ENCODE measurements at places on chromosomes 4 and X.

DNA sequence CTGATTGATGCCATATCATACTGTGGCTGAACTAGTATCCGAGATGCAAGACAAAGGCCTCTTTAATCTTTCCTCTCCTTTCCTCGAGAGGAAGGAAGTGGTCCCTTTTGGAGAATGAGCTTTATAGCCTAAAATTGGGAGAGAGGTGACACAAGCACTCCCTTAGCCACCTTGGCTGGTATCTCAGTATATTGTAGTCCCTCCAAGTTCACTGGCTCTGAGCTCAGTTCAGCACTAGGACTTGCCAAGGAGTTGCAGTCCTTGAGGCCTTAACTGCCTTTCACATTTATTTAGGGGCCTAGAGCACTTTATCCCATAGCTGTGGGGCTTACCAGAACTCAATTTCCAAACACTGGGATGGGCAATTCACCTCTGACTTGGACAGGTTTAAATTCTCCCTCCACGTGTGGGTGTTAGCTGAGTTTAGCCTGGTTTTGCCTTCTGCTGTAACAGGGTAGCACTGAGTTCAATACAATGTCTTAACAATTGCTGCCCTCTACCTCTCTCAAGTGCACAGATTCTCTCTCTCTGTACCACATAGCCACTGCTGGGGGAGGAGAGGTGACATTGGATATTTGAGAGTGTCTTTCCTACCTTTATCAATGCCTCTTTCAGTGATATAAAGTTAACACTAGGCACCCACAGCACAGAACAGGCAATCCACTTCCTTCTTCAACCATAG, 216.4 kb downstream of the TECRL start:
- no peak for DNase-seq

DNA sequence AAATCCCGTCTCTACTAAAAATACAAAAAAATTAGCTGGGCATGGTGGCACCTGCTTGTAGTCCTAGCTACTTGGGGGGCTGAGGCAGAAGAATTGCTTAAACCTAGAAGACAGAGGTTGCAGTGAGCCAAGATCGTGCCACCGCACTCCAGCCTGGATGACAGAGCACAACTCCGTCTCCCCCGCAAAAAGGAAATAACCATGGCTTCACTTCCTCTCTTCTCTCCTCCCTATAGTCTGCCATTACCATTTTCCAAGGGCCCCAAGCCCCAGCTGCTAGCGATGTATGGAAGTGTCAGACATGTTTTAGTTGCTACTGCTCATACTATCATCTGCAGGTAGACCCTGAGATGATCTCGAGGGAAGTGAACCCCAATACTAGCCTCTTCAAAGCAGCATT, 177.3 kb upstream of the FAM9B start:
- DNase-seq, result no peak

DNA sequence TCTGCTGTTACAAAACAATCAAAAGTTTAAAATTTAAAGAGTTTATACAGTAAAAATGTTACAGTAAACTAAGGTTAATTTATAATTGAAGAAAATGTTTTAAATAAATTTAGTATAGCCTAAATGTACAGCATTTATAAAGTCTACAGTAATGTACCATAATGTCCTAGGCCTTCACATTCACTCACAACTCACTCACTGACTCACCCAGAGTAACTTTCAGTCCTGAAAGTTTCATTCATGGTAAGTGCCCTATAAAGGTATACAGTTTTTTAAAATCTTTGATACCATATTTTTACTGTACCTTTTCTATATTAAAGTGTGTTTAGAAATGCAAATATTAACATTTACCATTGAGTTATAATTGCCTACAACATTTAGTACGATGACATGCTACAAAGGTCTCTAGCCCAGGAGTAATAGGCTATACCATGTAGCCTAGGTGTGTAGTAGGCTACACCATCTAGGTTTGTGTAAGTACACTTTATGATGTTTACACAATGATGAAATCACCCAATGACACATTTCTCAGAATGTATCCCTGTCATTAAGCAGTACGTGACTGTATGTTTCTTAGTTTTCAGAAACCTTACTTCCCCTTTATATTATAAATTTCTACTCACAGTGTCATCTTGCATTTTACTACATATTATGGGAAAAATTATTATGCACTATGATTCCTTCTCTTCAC, 320.8 kb downstream of the ADAM29 start:
- DNase-seq, result no peak

DNA sequence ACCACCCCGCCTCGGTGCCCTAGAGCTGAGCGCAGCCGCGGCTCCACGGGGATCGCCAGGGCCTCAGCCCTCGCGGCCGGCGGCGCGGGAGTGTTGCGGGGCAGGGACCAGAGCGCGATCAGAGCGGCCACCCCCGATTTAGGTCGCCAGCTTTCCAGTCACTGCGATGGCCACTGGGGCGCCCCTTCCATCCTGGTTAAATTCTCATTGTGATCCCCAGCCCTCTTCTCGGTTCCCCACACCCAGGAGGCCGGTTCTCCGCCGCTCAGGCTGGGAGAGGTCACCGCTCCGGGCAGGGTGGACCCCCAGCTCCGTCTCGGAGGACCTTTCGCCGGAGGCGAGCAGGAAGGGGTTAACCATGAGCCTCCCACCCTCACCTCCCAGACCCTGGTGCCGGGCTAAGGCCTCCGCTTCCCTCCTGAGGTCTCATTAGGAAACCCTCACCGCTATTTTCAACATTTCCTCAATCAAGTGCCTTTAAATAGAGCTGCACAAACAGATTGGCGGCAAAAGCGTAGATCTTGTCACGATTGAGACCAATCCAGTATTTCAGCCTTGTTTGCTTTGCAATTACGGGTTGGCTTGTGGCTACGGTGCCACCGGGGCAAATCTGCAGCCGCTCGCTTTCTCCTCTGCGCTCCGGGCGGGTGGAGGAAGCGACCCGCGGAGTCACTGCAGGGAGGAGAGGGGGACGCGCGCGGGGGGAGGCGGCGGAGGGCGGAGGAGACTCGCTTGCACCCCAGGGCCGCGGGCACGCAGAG, 8.3 kb upstream of the HAND2 start:
- no peak for DNase-seq

- no peak for DNase-seq
Observed at GRCh38 chrX:133781174-133781573, 204.2 kb downstream of the GPC3 start.

DNA sequence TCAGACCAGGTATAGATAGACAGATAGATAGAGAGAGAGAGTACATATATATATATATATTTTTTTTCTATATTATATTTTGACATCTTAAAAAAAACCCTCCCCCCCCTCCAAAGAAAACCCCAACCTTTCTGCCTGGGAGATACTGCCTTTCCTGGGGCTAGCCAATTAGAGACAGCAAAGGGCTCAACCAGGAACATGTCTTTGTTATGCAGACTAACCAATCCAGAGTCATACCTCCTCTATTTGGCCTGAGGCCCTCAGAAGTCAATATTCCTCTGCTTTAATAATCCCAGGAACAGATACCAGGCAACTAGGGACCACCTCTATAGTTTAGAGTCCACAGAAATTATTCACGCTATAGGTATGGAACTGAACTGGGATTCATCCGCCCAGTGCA, 135.6 kb upstream of the MAD2L1 start:
- DNase-seq, result no peak

DNA sequence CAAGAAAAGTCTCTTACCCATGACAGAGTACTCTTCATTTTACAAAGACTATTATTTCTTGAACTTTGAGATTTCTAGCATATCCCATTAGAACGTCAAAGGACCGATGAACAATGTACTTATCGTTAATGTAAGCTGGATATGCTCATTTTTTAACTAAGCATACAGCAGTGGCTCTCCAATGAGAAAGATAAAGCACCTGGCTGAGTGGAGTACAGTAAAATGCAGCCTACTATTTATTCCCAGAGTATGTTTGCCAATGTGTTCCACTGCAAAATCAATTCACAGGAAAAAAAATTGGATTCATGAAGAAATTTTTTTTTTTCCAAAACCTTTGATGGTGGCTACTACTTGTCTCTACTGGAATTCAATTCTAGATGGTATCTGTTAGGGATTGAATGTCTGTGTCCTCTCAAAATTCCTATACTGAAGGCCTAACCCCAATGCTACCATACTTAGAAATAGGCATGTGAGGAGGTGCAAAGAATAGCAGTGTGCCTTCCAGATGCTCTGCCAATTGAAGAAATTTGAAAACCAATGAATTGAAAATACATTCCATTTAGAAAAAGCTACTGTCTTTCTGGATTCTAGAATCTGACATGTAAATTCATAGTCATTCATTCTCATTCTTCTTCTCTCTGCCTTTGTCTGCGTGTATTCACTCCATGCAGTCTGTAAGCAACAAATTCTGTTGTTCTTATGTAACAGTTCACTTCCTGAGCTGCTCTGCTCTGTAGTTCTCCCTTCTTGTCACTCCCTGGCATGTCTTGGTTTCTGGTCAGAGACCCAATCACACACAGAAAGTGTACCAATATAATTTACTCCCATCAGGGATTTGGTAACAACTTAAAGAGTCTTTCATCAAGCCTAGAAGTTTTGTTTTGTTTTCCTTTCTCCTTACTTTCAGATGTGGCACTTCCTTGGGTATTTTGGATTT, 61.4 kb downstream of the PAPSS1 start:
- DNase-seq, result no peak

DNA sequence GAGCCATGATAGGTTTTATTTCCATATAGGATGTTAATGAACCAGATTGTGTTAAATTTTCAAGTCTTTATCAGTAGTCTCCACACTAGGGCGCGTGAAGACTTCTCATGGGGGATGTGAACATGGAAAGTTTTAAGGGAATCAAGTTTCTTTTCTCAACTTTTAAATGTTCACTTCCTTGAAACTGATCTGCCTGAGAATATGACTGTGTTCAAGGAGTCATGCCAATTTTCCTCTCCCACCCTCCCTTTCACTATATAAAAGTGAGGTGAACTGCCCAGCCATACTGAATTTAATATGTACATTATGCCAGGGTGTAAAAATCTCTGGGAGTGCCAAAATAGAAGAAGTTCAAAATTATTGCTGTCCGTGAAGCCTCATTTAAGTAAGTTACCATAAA, 30.4 kb upstream of the HPGDS start:
- DNase-seq, result no peak

DNA sequence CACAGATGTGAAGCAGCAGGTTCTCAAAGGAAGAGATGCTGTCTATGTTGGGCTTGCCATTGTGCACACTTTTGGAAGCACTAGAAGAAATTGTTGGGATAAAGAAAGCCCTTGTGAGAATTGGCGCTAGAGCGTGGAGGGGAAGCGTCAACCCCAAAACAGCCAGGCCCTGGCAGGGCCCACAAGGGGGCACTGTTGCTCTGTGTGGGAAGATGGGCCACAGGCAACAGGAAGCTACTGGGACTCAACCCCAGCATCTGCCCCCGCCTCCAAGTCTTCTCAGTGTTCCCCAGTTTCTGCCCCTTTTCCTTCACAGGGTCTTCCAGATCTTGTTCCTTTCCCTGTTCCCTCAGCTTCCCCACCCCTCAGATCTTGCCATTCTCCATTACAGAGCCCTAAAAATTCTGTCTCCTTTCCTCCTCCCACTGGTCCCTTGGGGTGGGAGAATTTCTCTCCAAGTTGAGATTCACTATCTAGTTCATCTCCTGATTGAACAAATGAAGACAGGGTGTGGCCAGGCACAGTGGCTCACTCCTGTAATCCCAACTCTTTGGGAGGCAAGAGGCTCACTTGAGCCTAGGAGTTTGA, 85.5 kb downstream of the STARD8 start:
- DNase-seq, result peak; percentile 70

DNA sequence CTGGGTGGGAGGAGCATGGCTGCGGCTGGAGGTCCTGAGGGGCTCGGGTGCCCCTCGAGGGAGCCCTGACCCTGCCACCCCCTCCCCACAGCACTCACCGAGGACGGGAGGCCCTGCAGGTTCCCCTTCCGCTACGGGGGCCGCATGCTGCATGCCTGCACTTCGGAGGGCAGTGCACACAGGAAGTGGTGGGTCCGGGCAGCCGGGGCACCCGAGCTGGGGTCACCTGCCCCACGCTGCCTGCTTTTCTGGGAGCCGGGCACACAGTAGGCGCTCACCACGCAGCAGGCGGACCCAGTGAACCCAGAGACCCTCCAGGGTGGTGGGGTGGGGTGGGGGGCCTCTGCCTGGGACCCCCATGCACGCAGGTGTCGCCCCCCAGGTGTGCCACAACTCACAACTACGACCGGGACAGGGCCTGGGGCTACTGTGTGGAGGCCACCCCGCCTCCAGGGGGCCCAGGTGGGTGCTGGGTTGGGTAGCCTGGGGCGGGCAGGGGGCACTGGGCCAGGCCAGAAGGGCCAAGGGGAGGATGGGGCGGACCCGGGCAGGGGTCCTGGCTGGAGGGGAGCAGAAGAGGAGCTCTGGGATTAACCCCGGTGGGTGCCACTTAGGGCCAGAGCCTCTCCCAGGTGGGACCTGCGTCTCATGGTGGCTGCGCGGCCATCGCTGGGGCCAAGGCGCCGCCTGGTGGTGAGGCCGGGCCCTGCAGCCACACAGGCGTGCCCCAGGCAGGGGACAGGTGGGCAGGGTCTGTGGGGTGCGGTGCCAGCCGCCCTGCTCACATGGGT, 1.4 kb downstream of the HGFAC start:
- peak; percentile 70 for DNase-seq

DNA sequence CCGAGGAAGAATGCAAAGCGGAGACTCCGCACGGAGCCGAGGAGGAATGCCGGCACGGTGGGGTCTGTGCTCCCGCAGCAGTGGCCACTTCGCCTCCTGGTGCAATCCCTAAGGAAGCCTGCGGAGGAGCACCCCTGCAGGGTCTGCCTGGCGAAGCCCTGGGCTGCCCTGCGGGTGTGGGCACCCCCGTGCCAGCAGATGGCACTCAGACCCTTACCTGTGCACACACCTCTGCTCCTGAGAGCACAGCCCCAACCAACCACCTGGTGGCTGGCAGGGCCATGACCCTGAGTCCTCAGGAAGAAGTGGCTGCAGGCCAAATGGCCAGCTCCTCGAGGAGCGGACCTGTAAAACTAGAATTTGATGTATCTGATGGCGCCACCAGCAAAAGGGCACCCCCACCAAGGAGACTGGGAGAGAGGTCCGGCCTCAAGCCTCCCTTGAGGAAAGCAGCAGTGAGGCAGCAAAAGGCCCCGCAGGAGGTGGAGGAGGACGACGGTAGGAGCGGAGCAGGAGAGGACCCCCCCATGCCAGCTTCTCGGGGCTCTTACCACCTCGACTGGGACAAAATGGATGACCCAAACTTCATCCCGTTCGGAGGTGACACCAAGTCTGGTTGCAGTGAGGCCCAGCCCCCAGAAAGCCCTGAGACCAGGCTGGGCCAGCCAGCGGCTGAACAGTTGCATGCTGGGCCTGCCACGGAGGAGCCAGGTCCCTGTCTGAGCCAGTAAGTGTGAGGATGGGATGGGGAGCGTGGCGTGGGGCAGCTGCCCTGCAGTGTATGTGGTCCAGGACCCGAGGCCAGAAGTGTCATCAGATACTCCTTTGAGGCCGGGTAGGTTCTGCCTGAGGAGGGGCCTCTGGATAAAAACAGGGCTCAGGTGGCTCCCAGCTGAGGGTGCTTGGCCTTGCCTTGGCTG, 7.0 kb downstream of the TACC3 start:
- no peak for DNase-seq

DNA sequence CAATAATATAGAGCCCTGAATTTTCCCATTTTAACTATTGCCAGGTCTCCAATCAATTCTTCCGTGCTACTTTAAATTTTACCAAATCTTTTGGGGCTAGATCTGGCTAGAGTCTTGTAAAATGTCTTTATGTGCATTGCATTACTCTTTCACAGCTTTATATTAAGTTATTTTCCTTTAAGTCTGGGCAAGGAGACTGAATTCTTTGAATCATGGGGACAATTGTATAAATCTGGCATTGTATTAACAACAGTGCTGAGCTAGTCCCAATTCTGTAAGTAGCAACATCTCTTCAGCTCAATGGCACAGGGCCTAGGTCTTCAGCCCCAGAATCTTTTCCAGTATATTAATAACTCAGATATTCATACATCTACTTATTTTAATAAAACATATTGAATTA, 1080.4 kb upstream of the INTU start:
- DNase-seq, result no peak

- DNase-seq, result no peak
Observed at GRCh38 chr4:85732124-85732523, 257.2 kb downstream of the ARHGAP24 start.
